ENCODE measurements at places on chromosomes 4 and X.

- DNase-seq = no peak
Observed at GRCh38 chr4:116059361-116059760, 945.9 kb upstream of the NDST4 start.

GRCh38 chr4:30882995-30883675 is 163.0 kb downstream of the PCDH7 start:
- no peak for DNase-seq

GRCh38 chr4:122658818-122659295 is 38.0 kb upstream of the IL21 start:
- DNase-seq = no peak

GRCh38 chr4:26978387-26979053 is 117.9 kb downstream of the STIM2 start:
- no peak for DNase-seq

DNA sequence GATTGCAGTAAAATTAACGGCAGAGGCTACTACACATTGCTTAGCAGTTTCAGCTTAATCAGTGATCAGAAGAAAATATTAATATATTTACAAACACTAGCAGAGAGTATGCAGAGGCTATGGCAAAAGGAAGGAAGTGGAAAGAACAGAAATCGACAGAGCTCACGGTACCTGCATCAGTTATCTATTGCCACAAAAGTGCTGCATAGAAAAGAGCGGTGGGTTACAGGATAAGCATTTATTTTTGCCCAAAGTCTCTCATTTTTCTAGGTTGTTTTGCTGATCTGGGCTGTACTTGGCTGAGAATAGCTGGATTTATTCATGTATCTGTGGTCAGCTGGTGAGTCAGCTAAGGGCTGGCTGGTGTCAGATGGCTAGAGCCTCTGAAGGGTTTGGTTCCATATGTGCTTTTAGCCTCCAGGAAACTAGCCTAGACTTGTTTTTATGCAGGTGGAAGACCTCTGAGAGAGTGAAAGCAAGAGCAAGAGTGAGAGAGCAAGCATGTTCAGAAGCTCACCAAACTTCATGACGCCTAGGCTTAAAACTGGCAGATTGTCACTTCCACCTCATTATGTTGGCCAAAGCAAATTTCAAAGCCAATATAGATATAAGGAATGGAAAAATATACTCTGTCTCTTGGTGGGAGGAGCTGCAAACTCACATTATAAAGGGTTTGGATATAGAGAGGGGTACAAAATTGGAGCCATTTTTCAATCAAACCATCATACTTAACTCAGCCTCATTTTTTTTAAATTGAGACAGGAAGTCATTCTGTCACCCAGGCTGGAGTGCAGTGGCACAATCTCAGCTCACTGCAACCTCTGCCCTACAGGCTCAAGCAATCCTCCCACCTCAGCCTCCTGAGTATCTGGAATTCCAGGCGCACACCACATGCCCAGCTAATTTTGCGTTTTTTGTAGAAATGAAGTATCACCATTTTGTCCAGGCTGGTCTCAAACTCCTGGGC is 153.2 kb upstream of the RPL34 start:
- DNase-seq = no peak

GRCh38 chr4:189235599-189235998 is 705.1 kb upstream of the FRG1 start:
- DNase-seq = no peak

- no peak for DNase-seq
Observed at GRCh38 chr4:76809594-76810305, 88.2 kb downstream of the SOWAHB start.

DNA sequence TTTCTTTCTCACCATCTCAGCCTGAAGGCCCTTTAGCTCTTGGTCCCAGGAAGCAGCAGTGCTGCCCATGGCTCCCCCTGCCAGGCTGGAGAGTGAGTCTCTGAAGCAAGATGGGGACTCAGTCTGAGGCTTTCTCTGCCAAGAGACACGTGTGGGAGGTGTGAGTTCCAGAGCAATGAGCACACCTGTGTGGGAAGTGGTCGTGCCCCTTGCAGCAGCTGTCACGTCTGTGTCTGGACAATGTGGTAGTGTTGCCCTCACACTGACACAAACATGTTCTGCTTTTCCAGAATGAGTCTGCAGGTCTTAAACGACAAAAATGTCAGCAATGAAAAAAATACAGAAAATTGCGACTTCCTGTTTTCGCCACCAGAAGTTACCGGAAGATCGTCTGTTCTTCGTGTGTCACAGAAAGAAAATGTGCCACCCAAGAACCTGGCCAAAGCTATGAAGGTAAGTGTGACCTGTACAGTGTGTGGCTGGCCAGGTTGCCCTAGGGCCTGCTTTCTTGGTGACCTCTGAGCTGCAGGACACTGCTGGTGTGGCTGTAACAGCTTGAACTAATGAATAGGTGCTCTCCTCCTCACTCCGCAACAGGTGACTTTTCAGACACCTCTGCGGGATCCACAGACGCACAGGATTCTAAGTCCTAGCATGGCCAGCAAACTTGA is 1.9 kb downstream of the TACC3 start:
- no peak for DNase-seq

All from Ammon's horn (tissue), 1 donor.